Amniotic epithelial cell (primary cell): ENCODE measurements at places on chromosomes 5 and 9.

- DNase-seq: peak; percentile 77
Measured at GRCh38 chr9:131747352-131747751, 7.5 kb upstream of the RAPGEF1 start.

- DNase-seq: no peak
Measured at GRCh38 chr9:78468231-78468630, 171.3 kb downstream of the PSAT1 start.

GRCh38 chr9:125749287-125749935 is 2.2 kb downstream of the PBX3 start:
- no peak for DNase-seq

GRCh38 chr9:16622541-16622940 is 247.9 kb downstream of the BNC2 start:
- DNase-seq: no peak

DNA sequence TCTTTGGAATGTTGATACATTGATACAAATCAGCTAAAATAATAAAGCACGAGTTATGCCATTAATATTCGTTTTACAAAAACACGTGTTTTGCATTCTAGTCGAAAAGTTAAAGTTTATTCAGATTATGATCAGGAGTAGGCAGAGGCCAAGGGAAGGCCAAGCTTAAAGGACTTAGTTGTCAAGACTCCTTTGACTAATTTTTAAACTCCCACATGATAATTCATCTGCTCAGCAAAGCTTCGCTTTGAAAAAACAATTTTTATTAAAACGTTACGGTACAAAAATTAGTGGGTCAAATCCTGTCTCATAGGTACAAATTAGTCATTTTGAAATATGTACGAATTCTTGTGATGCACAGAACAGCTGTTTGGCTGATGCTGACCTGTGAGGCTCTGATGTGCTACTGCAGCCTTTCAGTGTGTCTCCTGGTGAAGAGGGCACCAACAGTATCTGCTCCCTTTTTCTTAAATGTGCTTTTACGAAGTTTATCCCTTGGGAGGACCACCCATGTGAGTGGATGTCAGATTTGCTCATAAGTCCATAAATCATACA is 23.0 kb upstream of the NR3C1 start:
- DNase-seq: no peak

DNA sequence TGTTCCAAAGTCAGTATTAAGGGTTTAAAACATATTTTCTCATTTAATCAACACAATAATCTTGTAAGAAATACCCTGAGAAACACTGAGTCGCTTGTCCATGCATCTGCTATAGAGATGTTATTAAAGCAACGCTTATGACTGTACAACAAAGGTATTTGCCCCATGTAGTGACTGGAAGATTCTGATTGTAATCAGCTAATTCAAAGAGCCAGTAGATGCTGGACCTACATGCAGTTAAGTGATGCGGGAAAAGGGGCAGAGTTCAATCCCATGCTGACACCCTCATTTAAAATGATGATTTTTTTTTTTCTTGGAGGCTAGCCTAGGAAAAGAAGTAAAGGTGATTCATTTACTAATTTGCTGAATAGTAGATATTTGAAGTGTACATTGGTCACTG is 149.3 kb upstream of the MTAP start:
- peak; percentile 22 for DNase-seq

DNA sequence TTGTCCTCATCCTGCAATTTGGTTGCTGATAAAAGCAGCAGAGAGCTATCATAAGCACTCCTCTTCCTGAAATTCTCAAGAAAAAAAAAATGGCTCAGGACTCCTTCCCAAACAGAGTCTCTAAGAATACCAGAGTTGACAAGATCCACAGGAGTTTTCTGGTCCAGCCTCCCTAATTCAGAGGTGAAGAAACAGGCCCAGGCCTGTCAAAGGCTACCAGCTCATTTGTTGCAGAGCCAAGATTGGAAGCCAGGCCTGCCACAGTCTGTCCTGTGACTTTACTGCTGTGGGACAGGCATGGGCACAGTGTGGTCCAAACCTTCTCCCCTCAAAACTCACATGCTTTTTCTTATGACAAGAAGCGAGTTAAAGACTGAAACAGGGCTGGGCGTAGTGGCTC is 41.5 kb downstream of the NIPSNAP3B start:
- DNase-seq: no peak

GRCh38 chr5:174571662-174572397 is 152.6 kb upstream of the MSX2 start:
- peak; percentile 81 for DNase-seq

GRCh38 chr5:158014372-158014771 is 155.4 kb upstream of the CLINT1 start:
- no peak for DNase-seq

DNA sequence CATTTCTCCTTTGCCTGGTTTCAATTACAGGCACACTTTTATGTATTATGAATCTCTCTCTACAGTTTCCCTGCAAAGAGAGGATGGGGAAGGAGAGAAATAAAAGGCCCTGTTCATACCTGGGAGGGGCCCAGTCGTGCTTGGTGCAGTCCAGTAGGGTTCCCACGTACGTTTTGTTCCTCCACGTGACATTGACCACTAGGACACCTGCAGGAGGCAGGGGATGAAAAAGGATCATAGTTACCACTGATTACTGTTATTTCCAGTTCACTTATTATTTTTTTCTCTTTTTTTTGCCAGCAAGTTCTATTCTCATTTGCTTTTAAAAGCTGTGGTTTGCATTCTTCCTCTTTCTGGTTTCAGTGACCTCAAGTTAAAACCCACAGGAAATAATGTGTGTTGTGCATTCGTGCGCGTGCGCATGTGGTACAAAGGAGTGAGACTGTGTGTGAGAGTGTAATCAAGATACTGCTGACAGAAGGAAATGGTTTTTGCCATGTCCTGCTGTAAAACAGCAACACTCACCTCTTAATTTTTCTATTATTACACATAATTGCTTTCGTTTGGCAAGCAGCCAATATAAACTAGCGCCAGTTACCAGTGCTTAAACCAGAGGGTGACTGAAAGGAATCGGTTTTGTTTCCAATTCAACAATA is 96.8 kb downstream of the ZNF608 start:
- peak; percentile 86 for DNase-seq

GRCh38 chr9:36833954-36834353 is 200.1 kb downstream of the PAX5 start:
- DNase-seq: no peak

GRCh38 chr5:172946146-172946545 is 13.1 kb upstream of the RPL26L1 start:
- DNase-seq: no peak

GRCh38 chr5:71809446-71809845 is 90.4 kb downstream of the CARTPT start:
- no peak for DNase-seq

DNA sequence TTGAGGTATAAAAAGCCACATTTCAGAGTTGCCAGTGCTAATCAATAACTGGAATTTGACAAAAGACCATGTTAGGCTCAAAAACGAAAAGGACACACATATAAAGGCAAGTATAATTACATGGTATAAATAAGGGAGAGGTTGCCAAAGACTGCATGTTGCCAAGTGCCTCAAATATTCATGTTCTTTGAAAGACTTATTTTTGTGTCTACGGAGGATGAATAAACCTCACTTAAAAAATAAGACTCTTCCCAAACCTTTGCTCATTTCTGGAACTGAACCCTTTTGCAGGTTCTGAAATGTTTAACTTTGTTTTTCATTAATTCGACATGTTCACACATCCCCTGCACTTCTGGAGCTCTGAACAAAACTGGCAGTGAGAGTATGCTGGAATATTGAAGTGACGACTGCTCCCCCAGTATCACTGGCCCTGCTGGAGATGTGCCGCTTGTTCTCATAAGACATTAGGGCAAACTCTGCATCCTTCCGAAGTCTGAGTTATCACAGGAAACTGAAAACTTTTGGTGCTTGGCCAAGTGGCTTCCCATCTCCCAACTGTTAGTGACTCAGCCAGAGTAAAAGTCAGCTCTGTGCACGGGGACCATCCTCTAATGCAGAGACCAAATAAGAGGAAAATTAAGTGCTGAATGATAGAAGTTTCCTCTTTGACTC is 336.8 kb downstream of the GLIS3 start:
- peak; percentile 80 for DNase-seq
